ENCODE measurements at places on chromosomes 4 and X.

DNA sequence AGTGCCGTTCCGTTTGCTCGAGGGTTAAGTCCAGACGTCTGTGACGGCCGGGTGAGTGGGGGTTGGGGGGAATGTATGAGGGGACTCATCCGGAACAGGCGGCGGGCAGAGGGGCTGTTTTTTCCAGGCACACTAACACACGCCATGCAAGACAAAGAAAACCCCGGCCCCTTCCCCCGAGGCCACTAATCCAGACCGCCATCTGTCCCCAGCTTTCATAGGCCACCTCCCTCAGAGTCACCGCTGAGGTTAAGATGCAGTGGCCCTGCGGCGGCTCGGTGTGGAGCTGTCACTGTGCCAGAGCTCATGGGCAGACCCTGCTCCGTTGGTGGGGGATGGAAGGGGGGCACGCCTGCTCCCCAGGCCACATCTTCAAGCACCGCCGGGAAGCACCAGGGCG, 34.1 kb downstream of the SORCS2 start:
- DNase-seq = no peak

DNA sequence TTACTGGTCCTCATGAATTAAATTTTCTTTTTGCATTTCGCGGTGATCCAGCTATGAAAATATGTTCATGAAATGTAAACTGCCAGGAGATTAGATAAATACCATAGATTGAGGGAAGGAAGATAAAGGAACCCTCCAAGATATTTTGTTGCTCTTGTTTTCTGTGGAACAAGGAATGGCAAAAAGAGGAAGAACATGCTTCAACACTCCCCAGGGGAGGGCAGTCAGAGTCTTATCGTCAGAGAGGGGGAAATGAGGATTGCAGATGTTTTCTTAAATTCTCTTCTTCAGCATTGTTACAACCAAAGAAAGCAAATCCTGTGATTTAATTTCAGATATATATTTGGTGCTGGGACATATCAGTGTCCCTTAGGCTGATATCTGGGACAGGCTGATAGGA, 9.5 kb upstream of the SFRP2 start:
- DNase-seq = no peak

- no peak for DNase-seq
Measured at GRCh38 chr4:120971884-120972283, 49.4 kb upstream of the PRDM5 start.

GRCh38 chrX:45774961-45775360, 574.3 kb upstream of the DIPK2B start:
- no peak for DNase-seq

DNA sequence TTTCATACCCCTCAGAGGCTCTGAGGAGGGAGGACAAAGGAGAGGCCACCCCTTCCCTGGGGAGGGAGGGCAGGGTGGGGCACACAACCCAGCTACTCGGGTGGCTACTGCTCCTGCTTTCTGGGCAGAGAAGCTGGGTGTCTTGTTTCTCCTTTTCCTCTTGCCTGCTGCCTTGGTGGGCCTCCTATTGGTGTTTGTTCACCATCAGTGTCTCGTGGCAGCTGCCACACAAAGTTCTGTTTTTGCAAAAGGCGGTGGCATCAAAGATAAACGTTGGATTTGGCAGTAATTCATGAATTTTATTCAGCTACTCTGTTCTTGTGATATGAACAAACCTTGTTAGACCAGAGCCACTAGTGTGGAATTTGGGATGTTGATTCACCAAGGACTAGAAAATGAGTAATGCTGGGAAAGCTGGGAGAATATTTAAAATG, 153.0 kb upstream of the SCML1 start:
- DNase-seq = no peak

DNA sequence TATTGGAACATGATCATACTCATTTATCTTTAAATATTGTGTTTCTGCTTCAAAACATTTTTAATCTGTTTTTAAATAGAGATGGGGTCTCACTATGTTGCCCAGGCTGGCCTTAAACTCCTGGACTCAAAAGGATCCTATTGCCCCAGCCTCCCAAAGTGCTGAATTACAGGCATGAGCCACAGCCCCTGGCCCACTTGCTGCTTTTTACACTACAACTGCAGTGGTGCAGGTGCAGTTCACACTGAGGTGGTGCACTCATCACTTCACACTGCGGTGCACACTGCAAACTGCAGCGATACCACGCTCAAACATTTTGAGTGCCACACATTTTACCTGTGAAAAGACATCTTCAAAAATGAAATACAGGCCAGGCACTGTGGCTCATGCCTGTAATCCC, 10.8 kb downstream of the RPS3A start:
- DNase-seq = no peak

DNA sequence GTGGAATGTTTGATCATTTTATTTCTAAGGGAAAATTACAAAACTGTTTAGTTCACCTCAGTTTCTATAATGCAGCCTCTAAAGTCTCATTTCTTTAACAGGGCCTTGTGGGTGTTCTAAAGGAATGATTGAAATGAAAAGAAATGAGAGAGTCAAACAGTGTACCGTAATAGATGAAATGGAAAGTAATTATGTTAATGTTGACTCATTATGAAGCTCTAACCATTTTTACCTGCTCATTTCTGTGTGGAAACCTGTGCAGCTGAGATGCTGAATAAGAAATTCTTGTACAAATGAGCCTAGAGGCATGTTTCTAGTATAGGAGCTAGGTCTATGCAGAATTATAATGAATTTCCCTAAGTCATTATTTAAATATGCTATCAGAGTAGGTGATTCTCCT, 45.2 kb upstream of the RPA4 start:
- DNase-seq = no peak

GRCh38 chr4:33470805-33471204, 2750.6 kb downstream of the PCDH7 start:
- DNase-seq = no peak

DNA sequence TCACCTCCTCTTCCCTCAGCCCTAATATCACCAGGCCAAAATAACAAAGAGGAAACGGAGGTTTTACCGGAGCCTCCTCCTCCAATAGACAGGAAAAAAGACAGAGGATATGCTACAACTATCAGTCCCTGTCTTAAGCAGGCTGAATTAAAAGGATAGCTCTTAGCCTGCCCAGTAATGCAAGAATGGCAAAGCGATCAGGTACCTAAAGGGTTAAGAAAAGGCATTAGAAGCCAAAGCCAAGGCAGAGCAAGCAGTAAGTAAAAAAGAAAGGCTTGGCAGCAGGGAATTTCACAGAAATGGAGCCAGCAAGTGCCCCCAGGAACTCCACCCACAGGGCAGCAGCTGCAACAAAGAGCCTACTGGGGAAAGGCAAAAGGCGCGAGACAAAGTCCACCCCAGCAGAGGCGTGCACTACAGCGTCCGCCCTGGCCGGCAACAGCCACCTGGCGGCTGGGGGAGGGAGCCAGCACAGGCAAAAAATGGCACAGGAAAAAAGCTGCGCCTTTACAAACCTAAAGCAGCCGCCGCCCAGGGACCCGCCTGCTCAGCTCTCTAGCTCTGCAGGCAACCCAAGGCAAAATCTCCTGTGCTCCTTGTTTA, 220.6 kb upstream of the ZC4H2 start:
- no peak for DNase-seq

GRCh38 chrX:48580662-48581061, 6.4 kb downstream of the RBM3 start:
- DNase-seq = no peak

GRCh38 chr4:87065021-87065420, 130.2 kb downstream of the AFF1 start:
- no peak for DNase-seq

DNA sequence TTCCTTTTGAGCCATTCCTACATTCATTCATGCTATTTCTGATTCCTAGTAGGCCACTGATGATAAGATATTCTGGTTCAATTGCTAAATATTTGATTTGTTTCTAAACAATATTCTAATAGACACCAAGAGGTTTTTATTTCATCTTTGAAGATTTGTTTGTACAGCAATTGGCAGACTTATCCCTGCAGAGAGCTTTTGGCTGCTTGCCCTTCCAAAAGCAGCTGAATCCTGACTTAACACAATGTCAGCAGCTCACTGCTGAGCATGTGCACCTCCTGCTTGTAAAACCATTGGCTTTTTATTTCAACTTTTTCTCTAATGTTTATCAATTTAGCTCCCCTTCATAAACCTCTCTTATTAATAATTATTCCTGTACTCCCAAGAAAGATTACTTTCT, 45.3 kb downstream of the MMRN1 start:
- no peak for DNase-seq

All from naive thymus-derived CD4-positive, alpha-beta T cell (primary cell).